ENCODE measurements at places on chromosomes 2 and 18.

DNA sequence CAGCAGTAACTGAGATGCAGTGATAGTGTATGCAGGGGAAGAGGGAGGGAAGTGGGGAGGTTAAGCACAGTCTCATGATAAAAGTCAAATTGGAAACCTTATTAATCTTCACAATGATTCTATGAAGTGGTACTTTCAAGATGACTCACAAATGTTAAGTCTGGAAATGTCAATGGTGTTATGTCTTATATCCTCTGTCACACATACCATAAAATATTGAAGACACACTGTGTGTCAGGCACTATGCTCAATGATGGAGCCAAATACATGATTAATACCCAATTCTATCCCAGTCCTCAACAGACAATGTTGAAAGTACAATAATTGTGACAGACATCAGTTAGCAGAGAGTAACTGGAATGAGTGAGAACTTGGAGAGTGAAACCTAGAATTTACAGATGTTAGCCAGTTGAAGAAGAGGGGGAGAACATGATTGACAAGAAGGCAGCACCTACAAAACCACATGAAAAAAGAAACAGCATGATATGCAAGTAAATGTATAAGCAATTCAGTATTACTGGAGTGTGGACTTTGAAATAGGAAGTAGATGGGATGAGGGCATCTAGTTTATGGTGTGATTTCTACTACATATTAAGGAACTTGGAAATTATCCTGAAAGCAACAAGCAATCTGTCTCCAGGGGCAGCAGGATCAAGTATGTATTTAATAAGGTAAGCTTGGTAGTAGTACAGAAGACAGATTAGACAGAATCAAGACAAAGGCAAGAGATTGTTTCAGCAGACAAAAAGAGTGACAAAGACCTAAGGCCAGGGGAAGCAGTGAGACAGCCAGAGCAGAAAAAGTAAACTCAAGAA is 107.6 kb downstream of the STRN start:
- peak; percentile 9 for DNase-seq

GRCh38 chr2:529424-529823 is 147.8 kb downstream of the TMEM18 start:
- peak; percentile 73 for DNase-seq

DNA sequence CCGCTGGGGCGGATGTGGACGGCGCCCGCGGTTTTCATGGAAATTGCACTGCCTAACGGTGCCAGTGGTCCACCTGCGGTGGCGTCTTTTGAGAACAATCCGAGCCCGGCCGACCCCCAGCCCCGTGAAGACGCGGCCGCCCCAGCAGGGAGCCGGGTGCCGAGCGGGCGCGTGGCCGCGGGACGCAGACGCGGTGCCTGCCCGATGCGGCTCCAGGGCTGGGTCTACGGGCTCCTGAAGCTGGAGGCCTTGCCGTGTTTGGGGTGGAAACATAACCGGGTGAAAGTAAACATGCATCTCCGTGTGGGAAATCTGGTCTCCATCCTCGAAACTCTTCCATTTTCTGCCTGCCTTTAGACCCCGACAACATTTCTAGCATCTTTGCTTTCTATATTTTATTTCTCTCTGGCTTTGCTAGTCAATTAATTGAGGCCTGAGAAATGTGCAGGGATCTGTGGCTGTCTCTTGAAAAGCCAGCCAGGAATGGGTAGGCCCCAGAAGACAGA is 572 bp downstream of the INPP4A start:
- no peak for DNase-seq

- no peak for DNase-seq
Measured at GRCh38 chr2:10300328-10300920, 2.3 kb upstream of the HPCAL1 start.

- DNase-seq: no peak
Measured at GRCh38 chr2:144288438-144288837, 231.5 kb downstream of the ZEB2 start.

- DNase-seq: no peak
Measured at GRCh38 chr18:57956491-57956890, 87.5 kb upstream of the NEDD4L start.

DNA sequence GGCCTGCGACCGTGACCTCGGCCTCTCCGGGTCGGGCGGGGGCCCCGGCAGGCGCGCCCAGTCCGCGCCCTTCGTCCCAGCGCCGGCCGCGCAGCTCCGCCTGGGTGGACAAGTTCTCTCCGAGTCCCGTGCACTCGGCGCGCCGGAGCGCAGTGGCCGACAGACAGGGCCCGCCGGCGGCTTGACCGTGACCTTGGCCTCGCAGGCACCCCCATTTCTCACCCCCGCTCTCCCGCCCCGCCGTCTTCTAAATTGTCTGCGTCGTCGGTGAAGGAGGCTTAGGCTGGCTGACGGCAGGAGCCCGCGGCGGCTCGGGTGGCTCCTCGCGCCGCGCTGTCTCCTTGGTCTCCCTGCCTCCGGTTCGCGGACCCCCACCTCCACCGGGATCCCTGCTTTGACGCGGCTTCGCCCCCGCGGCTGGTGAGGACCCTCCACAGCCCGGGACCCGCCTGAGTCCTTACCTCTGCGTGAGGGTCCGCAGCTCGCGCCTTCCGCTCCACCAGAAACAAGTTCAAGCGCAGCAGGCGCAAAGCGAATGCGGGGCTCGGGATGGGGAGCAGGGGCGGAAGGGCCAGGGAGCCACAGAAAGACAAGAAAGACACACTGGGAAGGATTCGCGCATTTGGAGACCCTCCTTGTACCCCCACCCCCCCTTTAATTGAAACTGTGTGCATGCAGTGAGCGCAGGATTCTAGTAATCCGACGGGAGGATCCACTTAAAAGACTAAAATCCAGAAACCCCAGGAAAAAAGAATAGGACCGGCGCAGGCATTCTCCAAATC is 4.0 kb downstream of the PTGR3 start:
- DNase-seq: peak; percentile 38

DNA sequence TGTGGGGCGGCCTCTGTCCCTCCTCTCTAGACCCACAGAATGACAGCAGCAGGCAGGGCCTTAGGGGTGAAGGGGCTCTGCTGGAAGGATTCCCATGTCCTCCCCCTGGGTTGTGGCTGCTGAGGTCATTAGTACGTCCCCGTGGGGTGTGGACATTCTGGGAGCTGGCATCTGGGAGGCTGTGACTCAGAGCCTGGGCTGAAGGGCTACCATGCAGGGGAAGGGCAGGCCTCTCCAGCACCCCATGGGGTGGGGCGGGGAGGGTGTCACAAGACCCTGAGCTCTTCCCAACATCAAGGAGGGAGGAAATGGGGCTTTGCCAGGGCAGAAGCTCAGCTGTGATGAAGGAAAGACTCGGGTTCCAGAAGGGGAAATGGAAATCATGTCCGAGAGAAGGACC is 105.8 kb upstream of the SMAD2 start:
- no peak for DNase-seq

GRCh38 chr18:63210521-63210920 is 109.0 kb downstream of the BCL2 start:
- DNase-seq: no peak

GRCh38 chr2:133591164-133591563 is 22.9 kb upstream of the NCKAP5 start:
- DNase-seq: no peak

DNA sequence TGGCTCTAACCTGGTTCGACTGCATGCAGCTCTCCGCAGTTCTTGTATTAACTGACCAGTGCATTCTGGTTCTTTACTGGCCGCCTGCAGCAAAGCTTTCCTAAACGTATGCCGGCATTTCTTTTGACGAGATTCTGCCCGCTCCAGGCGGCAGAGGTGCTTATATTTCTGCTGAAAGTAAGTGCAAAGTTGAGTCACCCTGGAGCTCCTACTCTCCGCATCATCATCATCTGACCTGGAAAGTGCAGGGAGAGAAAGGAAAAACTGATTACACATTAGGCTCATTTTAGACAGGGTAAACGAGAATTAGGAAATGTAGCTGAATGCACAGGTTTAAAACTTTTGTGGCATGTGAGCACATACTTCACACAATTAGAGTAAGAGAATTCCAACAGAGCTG is 57.9 kb downstream of the INO80D start:
- DNase-seq: no peak

DNA sequence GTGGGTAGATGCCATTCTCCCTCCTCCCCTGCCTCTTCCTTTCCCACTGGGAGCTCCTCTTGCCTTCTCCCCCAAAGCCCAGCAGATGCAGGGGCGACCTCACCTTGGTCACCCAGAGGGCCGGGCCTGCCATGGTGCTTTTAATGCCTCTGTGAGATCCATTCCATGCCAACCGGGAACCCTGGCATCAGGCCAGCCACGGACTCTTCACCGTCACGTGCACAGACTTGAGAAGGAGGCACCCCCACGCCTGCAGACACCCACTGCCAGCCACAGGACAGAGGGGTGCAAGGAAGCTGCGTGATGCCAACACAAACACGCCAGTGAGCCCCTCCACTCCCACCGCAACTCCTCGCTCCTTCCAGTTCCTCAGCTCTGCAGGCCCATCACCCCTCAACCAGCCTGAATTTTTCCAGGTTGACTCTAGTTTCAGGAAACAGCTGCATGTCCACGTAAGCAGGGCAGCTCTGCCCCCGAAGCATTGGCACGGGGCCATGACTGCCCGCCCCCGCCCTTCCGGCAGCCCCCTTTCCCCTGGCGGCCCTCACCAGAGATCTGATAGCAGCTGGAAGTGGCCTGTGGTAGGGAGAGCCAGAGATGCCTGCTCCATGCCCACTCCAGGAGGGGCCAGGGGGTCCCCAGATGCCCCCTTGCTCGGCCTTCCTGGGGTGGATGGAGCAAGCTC is 50.8 kb downstream of the DNMT3A start:
- no peak for DNase-seq

DNA sequence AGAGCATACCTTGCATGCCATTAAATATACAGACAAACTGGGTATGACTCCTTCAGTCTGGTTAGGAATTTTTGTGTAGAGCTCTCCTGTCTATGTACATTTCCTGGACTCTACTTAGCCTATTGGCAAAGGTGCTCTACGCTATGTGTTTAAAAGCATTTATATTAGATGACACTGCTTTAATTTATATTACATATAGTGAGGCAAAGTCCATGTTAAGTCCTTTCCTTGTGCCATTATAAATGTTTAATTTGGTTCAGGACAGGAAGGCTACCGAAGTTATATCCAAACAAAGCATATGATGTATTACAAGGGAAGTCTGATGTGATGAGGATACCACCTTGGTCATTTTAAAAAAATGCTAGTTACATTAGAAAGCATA is 117.4 kb upstream of the RAB27B start:
- no peak for DNase-seq

- no peak for DNase-seq
Measured at GRCh38 chr2:149763358-149763757, 175.8 kb upstream of the MMADHC start.

DNA sequence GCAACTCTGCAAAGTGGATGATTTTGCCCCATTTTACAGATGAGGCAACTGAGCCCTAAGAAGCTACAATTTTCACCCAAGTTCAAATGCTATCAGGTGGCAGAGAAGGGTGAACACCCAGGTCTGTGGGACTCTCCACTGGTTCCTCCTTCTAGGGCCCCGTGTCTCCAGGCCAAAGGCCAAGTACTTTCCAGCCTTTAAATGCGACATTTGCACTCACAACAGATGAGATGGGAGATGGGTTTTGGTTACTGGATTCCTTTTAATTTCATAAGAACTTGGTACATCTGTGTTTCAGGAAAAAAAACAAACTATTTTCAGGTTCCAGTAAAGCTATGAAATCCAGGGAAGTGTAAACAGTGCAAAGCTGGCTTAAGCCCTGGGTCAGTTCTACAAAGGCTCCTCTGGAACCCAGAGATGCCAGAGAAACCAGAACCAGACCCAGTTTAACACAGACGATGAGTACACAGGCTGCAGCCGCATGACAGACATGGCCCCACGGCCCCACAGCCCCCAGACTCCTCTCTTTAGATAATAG is 361.7 kb downstream of the ANAPC1 start:
- no peak for DNase-seq

GRCh38 chr2:197559681-197560080 is 43.8 kb downstream of the MOB4 start:
- DNase-seq: no peak

GRCh38 chr2:18066066-18066465 is 187.6 kb downstream of the KCNS3 start:
- DNase-seq: no peak

DNA sequence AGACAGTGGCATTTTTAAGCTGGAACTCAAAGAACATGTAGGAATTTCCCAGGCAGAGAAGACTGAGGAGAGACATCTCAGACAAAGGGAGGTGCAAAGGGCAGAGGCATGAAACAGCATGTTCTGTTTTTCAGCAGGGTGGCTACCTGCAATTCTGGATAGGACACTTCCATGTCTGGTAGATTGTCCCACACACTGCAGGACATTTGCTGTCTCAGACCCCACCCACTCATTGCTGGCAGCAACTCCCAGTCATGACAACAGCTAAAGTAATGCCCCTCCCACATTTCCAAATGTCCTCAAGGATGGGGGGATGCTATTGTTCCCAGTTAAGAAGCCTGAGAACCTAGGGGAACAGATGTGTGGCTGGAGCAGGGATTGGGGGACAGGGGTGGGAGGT is 40.8 kb downstream of the ANKRD44 start:
- no peak for DNase-seq

- no peak for DNase-seq
Measured at GRCh38 chr2:38584881-38585280, 17.8 kb downstream of the HNRNPLL start.

DNA sequence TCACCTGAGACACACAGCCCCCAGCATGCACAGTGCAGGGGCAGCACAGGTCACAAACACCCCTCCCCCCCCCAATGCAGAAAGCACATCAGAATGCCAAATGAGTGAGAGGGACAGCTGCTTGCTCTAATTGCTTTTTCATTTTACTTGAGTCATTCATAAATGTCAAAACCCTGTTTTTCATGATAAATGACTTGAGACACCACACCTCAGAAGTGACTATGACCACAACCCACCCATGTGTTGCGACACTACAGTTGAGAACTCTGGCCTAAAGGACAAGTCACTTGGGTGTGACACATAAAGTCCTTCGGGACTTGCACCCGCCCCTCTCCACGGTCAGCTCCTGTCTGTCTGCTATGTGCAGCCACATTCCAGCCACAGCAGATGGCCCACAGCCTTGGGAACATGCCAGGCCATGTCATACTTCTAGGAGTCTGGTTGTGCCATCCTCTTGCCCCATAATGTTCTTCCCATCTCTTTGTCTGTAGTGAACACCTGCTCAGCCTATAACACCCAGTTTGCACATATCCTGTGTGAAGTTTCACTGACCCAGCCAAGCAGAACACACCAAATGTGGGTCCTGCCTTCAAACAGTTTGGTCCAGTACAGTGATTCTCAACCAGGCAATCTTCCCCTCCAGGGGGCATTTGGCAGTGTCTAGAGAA is 30.2 kb upstream of the RIOK3 start:
- no peak for DNase-seq

GRCh38 chr18:62196079-62196478 is 9.0 kb downstream of the RELCH start:
- DNase-seq: no peak
